SK-N-SH treated with all-trans-retinoic acid at 6 μM for 48 hours (cell line): ENCODE measurements at places on chromosomes 6 and 20.

- no peak for ATAC-seq
Observed at GRCh38 chr20:37071481-37071911, 24.3 kb downstream of the RBL1 start.

GRCh38 chr6:101926149-101926925 is 532.8 kb downstream of the GRIK2 start:
- no peak for ATAC-seq

DNA sequence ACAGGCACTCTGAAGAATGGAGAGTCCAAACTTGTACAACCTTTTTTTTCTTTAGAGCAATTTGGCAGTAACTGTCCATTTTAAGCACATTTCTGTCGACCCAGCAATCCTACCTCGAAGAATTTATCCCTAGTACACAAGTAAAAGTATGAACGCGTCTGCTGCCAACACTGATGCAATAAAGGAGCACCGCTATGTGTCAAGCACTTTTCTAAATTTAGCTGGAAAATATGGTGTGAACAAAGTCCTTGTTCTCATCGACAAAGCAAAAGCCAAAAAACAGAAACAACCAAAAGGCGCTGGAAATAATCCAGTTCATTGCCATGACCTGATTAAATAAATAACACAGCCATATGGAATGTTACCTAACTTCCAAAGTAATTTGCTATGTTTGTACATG is 1.1 kb downstream of the DPM1 start:
- no peak for ATAC-seq

GRCh38 chr6:37150314-37150713 is 19.6 kb upstream of the PIM1 start:
- no peak for ATAC-seq

DNA sequence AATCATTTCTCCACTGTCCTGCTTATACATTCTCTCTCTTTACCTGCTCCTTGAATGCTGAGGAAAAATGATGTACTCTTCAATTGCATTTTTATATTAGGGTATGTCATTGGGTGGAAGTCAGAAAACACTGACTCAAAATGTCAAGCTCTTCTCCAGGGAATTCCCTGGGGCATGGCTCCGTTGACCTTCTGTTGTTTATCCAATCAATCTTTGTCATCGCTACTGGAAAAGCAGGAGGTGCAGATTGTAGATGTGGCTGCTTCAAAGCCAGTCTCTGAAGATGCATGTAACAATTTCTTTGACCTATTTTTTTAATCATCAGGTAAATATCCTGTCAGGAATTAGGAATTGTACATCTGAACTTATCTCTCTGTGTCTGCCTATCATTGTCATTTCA is 63.9 kb upstream of the TENT5A start:
- no peak for ATAC-seq

- no peak for ATAC-seq
Observed at GRCh38 chr6:143061597-143062385, 1.1 kb downstream of the AIG1 start.

DNA sequence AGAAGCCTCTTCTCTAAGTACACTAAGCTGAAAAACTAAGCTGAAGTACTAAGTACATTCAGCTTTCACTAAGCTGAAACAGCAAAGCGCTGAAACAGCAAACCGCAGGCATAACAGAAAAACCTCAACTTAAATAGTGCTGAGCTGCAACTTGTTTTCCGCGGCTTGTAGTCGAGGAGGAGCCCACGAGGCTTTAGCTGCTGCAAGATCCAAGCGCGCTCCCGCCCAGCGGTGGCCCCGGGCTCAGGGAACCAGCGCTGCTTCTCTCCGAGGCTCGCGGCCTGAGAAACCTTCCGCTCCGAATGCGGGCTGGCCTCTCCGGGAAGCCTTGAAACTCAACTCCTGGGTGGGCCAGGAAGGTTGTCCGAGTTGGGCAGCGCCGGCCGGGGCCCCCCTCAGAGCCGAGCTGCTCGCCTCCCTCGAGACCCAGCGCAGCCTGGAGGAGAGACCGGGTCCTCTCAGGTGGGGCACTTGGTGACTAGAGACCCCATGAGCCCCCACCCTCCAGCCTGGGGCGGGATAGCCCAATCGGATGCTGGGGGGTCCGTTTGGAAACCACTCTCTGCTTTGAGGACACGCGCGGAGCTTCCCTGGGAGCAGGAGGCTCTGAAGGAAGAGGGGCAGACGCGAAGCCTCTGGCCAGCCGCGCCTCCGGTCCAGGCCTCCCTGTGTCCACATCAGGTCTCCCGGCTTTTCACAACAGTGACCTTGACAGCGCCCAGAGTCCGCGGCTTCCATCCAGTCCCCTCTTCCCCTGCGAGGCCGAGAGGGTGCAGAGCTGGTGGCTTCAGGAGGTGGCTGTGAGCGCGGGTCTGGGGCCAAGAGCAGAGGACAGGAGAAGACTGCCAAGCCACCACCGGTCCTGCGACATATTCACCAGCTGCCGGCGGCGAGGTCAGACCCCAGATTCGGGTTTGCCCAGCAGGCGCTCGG is 38.1 kb upstream of the HLA-E start:
- peak; percentile 40 for ATAC-seq

GRCh38 chr6:4510906-4511640 is 265.1 kb upstream of the CDYL start:
- no peak for ATAC-seq

DNA sequence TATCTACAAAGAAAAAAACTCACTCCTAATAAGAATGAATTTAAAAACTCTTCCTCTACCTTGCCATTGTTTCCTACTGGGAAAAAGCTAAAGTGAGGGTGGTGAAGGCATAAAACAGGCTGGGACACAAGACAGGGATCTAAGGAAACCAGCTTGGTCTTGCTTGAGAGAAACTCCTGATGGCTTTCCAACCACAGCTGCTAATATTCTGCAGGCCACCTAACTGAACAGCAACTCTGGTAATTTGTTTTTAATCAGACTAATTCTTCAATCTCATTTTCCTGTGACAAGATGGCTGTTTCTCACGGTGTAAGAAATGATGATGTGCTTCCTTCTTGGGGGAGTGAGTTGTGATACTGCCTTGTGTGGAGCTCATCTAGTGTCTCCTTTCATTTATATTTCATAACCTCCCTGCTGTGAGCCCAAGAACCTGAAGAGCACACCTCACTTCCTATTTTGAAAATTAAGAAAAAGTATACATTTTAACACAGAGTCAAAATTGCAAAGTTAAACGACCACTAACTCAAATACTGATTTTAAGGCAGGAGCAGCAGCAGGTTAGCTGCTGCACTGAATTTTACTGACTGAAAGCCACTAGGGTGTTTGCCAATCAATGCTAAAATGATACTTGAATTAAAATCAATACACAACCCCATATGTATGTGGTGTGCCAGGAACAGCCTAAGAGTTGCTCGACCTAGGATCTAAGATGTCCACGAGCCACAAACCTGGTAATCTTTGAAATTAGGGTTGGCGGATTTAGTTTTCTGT is 58.0 kb downstream of the BACH2 start:
- ATAC-seq, result no peak

- ATAC-seq, result no peak
Observed at GRCh38 chr20:32045999-32046398, 6.0 kb upstream of the HCK start.

- ATAC-seq, result no peak
Observed at GRCh38 chr6:2733736-2734480, 16.8 kb downstream of the MYLK4 start.

GRCh38 chr6:48318670-48319069 is 207.7 kb upstream of the PTCHD4 start:
- peak; percentile 76 for ATAC-seq

GRCh38 chr6:93703431-93703830 is 284.1 kb upstream of the EPHA7 start:
- ATAC-seq, result no peak

GRCh38 chr6:38047562-38047961 is 228.0 kb downstream of the ZFAND3 start:
- ATAC-seq, result no peak

DNA sequence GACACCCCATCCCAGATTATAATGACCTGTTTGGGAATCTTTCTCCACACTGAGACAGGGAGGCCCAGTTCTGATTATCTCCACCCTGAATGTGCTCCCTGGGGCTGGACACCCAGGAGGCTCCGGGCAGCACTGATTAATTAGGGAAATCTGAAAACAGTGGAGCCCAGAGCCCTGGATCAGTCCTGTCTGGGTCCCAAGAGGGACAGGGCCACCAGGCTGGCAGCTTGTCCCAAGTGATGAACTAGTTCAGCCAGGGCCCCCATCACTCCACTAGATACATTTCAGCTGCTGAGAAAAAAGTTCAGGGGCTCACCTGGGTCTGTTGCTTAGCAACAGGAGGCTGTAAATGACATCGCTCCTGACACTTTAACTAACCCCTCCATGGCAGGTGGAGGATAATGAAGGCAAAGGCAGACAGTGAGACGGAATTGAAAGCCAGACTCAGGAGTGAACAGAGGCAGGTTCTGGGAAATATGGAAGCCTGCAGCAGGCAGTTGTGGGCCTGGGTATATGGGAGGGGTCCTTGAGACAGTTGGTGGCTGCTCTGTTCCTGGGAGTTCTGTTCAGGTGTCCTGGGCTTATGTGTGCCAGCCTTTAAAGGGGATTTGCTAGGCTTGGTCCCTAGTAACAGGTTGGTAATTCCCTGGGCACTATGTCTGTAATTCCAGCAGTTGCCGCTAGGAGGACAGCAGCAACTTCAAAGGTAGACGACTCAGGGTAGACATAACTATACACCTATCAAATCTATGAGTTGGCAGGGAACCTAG is 78.3 kb upstream of the CTNNBL1 start:
- ATAC-seq, result peak; percentile 75; the same call in 2 of the 3 replicates

GRCh38 chr6:16700202-16700915 is 60.9 kb downstream of the ATXN1 start:
- ATAC-seq, result no peak

- no peak for ATAC-seq
Observed at GRCh38 chr6:155197932-155198331, 65.9 kb upstream of the CLDN20 start.

DNA sequence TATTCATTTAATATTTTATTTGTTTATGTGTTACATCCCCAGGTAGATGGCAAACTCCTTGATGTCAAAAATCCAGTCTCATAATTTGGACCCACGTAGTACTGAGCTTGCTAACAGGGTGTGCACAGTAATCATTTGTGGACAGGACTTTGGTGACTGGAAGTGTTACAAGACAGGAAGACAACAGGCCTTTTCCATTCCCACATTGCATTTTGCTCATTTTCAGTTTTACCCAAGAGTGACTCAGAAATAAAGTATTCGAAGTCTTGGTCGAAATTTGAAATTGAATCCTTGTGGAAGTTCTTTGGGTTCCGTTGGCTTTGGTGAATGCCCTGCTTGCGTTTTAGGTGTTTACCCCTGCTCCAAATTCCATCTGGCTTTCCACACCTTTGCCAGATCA is 63.0 kb upstream of the THBS2 start:
- no peak for ATAC-seq

DNA sequence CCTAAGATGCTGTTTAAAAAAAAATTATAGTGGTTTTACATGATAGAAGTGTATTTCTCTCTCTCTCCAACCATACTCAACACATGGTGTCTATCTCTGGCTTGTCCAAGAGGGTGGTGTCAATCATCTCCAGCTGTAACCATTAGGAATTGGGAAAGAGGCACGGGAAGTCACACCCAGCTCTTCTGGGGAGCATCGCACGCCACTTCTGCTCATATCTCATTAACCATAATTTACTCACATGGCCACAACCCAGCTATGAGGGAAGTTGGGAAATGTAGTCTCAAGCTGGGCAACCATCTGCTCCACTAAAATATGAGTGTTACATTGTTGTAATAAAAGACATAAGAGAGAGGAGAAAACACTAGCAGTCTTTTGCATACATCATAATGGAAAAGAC is 30.4 kb upstream of the TSHZ2 start:
- no peak for ATAC-seq

DNA sequence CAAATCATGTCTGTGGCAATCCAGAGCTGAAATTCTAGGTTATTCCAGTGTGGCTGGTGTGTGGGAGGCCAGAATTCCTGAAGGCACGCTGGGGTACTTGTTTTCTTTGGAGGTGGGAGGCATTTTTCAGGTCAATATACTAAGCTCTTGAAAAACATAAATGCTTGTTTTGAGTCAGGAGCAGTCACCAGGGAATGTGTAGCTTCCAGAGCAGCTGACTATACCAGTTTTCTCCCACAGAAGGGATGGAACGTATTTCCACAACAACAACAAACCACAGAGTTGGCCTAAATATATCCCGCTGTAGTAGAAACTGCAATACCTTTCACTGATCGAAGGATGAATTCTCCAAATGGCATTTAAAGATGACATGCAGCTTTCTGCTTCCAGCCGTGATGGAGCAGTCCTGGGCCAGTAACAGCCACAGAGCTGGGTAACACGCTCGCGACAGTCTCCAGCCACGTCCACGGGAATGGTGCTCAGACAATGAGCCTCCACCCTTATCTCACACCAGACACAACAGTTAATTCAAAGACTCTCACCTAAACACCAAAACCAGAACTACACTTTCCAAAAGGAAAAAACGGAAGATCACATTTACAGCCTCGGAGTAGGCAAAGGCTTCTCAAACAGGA is 23.2 kb downstream of the CHRNA4 start:
- no peak for ATAC-seq

GRCh38 chr20:3449319-3449718 is 21.5 kb upstream of the ATRN start:
- ATAC-seq, result no peak

DNA sequence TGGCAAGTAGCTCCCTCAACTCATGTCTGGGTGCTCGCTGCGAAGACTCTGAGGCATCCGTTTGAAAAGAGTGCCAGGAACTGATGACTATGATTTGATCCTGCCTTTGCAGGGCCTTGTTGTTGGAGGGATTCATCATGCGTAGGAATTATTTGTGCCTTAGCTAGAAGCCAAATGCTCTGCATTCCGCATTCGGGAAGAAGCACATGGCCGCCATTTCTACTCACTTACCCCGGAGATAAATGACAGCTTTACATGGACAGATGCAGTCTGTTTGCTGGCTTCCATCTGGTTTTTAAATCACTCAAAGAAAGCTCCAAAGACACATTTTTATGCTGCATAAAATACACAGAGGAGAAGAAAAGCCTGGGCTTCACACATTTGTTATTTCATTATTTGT is 363.3 kb upstream of the CDH4 start:
- ATAC-seq, result no peak

- ATAC-seq, result no peak
Observed at GRCh38 chr6:22656706-22657351, 87.5 kb downstream of the HDGFL1 start.

GRCh38 chr6:32226434-32226833 is 2.6 kb upstream of the NOTCH4 start:
- ATAC-seq, result no peak

DNA sequence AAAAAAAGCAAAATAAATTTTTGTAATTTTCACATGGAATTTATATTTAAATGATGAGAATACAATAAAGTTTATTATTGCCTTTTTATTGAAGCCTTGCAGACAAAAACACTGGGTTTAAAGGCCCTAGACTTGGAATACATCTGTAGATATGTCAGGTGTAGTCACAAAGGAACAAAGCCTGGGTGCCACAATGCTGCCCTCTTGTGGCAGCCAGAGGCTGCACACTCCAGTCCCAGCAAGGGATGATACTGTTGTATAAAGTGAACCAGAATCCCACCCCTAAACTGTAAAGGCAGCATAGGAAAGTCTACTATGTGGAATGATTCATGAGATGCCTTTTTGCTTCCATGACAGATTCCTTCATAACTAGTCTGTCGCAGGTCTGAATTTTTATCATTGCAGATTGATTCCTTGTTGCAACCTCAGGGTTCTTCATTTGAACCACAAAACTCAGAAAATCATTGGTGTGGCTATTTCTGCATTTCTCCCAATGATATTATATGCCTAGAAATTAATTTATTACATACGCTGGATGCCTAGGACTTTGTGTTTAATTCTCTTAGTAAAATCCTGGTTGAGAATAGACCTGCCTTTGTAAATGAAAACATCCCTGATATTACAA is 37.0 kb downstream of the MAK start:
- ATAC-seq, result peak; percentile 100
